Kidney (tissue), 22 donors: ENCODE measurements at places on chromosomes 6 and 20. TPM values are rescaled to one million over a fixed set of nuclear protein-coding genes. Genes with fewer than 3 reads are reported as not detected.
A peak's percentile ranks its signal among the peaks of the same experiment; 100 is the strongest.

The MAP7 gene
- total RNA-seq, result 40.0 TPM

DNA sequence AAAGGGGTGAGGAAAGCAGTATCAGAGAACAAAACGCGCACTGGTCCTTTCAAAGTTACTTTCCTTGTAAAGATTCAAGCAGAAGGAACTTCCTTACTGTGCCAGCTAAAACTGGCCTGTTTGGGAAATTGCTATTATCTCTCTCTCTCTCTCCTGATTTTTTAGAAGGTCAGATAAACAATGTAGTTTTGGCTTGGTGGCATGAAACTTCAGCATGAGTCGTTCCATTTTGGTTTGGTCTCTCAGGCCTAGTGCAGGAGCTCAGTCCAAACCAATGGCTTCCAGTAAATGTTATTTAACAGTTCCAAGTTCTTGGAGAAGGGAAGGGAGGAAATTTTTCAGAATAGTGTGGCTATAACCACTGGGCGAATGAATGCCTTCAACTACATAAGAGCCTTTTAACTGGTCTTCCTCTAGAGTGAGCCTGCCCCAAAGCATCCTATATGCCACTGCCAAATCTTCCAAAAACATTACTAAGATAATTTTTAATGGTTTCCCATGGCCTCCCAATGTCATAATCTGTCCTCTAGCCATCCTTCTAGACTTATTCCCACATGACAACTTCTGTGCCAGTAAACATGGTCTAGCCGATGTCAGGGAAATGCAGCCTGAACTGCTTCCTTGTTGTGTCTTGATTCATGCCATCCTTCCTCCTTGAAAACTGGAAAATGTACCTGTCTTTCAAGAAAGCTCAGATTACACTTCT, 9.1 kb upstream of the SNX9 start:
- DNase-seq, result no peak

The EMILIN3 gene
- total RNA-seq, result 0.50 TPM

GRCh38 chr6:11783524-11784064, 5.0 kb upstream of the ADTRP start:
- DNase-seq, result no peak

The ADAT2 gene
- total RNA-seq, result 6.9 TPM

DNA sequence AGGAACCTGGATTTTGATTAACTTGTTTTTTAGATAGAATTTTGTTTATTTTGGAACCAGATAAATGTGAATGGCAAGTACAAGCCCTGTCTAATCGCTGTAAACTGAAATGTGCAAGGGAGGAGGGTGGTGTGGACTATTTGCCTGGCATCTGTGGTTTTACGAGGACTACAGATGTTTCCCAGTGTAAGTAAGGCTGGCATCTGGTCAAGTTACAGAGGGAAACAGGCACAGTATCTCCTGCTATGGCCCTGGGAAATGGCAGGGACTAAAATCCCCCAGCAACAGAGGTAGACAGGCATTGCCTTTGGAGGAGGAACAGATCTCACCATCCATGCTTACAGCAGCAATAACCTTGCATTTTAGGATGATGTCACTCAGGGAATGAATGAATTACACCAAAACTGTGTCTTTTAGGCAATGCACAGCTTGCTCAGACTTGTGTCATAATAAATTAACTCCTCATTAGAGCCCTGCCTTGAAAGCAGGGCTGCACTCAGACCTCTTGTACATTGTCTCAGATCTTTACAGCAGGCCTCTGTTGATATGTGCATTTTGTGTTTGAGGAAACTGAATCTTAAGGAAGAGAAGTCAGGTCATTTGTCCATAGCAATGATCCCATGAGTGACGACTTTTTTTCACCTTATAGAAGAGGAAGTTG, 96.2 kb downstream of the TCP11 start:
- DNase-seq, result no peak

The SOX18 gene
- 56.7 TPM for total RNA-seq

DNA sequence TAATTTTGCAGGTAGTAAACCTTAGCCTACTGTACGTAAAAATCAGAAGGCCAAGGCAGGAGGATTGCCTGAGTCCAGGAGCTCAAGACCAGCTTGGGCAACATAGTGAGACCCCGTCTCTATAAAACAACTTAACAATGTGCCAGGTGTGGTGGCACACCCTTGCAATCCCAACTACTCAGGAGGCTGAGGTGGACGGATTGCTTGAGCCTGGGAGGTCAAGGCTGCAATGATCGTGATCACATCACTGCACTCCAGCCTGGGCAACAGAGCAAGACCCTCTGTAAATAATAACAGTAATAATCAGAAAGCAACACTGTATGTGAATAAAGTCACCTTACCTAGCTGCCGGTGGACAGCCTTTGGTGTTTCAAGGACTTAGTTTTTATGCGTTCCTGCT, 48.9 kb downstream of the MTHFD1L start:
- no peak for DNase-seq

DNA sequence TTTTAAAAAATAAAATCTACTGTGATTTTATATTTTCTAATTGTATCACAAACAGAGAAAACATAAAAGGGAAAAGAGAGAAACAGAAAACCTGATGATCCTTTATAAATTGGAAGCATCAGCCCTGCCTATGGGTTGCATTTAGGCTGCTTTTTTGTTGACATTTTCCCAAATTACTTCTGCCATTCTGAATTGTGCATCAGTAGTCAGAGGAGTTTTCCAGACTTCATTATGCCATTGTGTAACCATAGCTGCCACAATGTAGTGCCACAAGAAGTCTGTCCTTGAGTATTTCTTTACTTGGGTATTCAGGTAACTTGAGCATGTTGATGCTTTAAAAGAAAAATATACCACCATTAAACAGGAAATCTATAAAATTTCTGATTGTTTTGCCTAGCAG, 130.3 kb downstream of the HACE1 start:
- DNase-seq, result no peak

DNA sequence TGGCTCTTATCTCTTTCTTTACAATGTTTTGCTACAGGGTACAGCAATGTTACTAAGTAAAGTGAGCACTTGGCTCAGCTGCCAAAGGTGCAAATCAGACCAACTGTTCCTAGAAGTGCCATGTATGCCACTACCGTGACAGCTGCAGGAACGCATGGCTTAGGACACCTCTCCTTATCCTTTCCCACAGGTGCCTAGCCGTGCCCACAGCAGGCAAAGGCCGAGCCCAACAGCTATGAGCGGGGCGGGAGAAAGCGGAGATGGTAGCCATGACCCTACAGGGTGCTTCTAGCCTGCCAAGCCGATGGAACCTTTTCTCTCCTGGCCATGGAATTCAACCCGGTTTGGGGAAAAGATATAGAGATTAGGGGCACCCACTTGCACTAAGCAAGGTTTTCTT, 97.1 kb downstream of the FAXC start:
- no peak for DNase-seq

The HDGFL1 gene
- total RNA-seq, result not detected

GRCh38 chr6:122730775-122731386, 48.6 kb upstream of the FABP7 start:
- peak; percentile 18 for DNase-seq

DNA sequence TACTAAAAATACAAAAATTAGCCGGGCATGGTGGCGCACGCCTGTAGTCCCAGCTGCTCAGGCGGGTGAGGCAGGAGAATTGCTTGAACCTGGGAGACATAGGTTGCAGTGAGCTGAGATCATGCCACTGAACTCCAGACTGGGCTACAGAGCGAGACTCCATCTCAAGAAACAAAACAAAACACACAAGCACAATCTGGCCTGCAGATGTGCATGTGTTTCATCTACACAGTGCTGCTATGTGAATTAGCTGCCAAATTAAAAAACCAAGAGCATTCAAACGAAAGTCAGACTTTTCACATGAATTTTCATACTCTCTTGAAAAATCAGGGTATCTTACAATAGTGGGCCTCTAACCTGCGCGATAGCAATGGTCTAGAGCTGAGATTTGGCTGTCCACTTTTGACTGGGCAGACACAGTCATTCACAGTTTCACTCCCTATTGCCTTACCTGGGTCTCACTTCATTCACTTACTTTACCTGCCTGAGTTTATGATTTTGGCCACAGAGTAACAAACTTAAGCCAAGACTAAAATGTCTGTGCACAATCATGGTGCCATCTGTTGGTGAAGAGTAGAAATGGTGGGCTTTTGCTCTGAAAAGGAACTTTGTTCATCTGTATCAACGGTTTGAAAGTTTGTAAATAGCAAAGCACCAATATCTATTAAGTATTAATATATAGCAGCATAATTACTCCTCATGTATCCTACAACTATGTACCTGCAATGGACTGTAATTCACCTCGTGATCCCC, 138.5 kb upstream of the UST start:
- DNase-seq, result no peak

DNA sequence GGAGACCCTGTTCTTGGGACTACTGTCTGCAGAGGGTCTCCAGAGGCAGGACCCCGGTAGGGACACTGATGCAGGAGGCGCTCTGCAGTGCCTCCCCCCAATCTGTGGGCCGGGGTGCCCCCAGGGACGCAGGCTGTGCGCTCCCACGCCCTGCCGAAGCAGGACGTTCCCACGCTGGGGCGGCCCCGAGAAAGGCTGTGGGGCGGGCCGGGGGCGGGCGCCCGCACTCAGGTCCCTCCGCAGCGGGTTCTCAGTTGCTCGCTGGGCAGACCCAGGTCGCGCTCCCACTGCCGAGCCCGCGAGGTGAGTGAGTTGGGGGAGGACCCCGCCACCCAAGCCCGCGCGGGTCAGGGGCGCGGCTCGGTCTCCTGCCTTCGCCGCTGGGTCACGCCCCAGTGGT, at the start of gene COX4I2:
TSS of gene COX4I2 (plus strand) at position 253 of the 400 bp plus-strand sequence. CDS start 1,106 bp downstream, outside the sequence.
- DNase-seq, result no peak

The COL19A1 gene
- 1.1 TPM for total RNA-seq

The GPR63 gene
- 0.69 TPM for total RNA-seq

DNA sequence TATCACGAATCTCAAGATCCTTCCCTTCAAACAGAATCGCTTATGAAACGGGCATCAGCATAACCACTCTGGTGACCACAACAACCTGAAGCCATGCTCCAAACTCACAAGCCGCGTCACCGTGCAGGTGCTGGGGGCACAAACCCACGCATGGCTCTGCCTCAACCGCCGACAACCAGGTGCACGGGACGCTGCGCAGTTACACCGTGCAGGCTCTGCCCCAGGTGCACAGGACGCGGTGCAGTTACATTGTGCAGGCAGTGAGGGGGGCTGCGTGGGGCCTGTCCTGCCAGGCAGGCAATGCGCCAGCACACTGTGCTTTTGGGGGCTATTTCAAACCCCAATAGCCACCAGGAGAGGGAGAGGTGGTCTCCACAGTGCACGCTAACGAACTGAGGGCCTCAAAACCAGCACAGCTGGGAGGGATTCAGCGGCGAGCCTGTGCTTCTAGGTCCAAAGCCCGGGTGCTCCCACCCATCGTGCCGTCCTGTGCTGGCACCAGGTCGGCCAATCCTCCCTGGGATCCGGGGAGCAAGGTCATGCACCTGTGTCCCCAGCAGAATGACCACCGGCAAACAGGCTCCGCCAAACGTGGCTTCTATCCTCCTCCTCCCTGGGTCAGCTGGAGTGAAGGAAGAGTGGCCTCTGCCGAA, 35.8 kb downstream of the ZBTB46 start:
- DNase-seq, result no peak

DNA sequence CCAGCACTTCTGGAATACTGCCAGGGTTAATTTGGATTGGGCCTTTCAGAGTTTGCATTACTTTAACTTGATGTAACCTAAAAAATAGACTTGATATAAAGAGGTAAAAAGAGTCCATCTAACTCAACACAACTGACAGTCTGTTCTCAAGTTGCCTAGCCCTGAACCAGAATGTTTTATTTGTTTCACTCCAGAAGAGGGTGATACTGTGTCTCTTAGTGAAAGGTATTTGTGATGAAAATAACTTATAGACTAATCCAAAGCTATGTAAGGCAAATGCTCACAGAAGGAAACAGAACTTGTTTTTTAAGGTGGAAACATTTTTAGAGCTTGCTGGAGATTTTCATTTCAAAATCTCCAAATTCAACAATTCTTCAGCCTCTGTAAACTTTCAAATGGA, 469.1 kb upstream of the RUNX2 start:
- DNase-seq, result no peak

GRCh38 chr6:79763301-79763700, 132.2 kb downstream of the SH3BGRL2 start:
- no peak for DNase-seq

The KCNK16 gene
- not detected for total RNA-seq

DNA sequence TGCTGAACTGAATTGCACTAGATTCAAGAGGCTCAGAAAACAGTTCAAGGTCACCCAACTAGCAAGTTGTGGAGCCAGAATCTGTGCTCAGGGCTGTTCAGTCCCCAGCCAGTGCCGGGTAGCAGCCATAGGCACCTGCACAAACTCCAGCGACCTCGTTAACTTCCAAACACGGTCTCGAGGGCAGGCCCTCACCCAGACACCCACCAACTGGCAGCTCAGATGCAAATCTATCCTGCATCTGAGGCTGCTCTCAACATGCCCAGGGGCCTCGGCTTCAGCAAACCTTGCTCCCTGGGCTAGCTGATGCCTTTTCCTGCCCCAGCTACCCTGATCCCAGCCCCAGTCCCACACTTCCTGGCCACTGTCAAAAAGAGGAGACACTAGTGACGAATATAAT, 3.7 kb downstream of the JPH2 start:
- no peak for DNase-seq

DNA sequence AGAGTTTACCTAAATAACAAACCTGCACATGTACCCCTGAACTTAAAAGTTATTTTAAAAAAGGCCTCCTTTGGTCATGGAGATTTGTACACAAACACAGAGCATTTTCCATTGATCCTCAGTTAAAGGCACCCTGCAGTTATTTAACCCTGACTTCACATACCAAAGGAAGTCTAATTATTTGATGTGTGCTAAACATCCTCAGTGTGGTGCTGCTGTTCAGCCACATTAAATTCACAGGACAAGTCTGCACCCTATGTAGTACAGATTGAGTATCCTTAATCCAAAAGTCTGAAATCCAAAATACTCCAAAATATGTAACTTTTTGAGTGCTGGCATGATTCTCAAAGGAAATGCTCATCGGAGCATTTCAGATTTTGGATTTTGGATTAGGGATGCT, 21.4 kb downstream of the KCNQ5 start:
- no peak for DNase-seq

- DNase-seq, result peak; percentile 79
These were observed 45.3 kb downstream of the SMLR1 start for GRCh38 chr6:130872250-130873095.

- DNase-seq, result no peak
These were observed 165.6 kb downstream of the ZFP64 start for GRCh38 chr20:52025938-52026337.

The SIRPA gene
- 46.6 TPM for total RNA-seq

- DNase-seq, result peak; percentile 70
These were observed 371.1 kb upstream of the POU3F2 start for GRCh38 chr6:98463038-98464000.

The C6orf15 gene
- not detected for total RNA-seq

- DNase-seq, result no peak
These were observed 28.4 kb downstream of the ARHGAP40 start for GRCh38 chr20:38629979-38630378.

GRCh38 chr20:14033310-14033709, 38.0 kb downstream of the MACROD2 start:
- no peak for DNase-seq

- DNase-seq, result no peak
These were observed 24.5 kb downstream of the TOX2 start for GRCh38 chr20:43938932-43939761.

The HLA-G gene
- total RNA-seq, result 0.35 TPM

The PLCB4 gene
- total RNA-seq, result 17.7 TPM

DNA sequence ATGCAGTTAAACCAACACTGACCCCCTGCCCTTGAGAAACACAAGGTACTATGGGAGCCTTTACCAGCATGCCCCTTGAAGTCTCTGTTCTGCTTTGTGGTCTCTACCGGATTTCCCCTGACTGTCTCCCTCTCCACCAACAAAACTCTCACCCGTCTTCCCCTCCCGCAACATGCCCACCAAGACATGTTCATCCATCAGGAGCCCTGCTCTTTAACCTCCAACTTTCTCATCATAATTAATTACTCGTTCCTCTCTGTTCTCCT, 1.1 kb downstream of the ZNF165 start:
- no peak for DNase-seq
